ENCODE measurements at places on chromosomes 6 and 20.

GRCh38 chr6:83952830-83953229, 80.7 kb upstream of the MRAP2 start:
- DNase-seq: no peak

DNA sequence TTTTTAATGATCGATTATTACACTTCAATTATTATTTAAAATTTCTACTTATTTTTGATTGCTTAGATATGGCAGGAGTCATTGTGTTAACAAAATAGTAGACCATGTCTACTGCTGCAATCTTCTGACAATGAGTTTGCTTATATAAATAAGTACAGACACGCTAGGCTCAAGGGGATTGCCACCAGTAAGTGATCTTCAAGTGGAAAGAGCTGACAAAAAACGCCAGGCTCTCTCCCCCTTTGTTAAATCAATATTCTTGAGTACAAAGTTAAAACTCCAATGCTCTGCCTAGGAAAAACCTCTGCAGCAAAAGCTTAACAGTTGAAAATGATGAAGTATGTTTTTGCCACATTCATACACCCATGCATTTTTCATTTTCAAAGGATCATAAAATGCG, 738.1 kb downstream of the HDGFL1 start:
- DNase-seq: no peak

- no peak for DNase-seq
These were observed 243.9 kb downstream of the DLL1 start for GRCh38 chr6:170046791-170047626.

GRCh38 chr6:159979136-159979874, 10.4 kb downstream of the IGF2R start:
- DNase-seq: peak; percentile 72

GRCh38 chr20:37387519-37388269, 41.8 kb downstream of the SRC start:
- no peak for DNase-seq

DNA sequence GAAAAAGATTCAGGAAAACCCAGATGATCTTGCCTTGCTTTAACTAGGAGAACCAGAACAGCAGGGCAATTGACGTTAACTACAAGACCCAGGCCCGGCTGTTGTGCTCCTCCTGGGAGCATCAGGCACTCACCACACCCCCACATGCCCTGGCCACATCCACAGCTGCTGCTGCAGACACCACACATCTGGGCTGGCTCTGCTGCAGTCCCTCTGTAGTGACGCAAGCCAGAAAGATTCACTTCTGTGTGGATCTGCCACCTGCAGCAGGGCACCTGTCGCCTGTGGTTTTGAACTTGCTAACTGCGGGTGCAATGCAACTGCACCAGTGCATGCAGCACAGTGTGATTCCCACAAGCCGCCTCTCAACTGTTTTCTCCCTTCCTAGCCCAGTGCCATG, 228.8 kb downstream of the SYNDIG1 start:
- no peak for DNase-seq

DNA sequence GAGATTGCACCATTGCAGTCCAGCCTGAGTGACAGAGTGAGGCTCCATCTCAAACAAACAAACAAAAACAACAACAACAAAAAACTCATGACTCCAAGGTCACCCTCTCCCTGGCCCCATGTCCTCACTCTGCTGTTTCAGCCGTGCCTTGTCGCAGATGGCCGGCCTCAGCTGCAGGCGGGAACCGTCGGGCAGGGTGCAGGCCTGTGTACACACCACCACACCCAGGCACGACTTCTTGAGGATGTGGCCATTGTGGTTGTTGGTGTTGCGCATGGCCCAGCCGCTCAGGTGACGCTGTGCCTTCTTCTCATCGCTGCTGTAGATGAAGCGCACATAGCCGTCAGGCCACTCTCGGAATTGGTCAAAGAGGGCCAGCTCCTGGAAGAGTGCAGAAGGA, 4.8 kb downstream of the GCM2 start:
- no peak for DNase-seq

GRCh38 chr6:89941763-89942497, 47.7 kb downstream of the GJA10 start:
- no peak for DNase-seq

DNA sequence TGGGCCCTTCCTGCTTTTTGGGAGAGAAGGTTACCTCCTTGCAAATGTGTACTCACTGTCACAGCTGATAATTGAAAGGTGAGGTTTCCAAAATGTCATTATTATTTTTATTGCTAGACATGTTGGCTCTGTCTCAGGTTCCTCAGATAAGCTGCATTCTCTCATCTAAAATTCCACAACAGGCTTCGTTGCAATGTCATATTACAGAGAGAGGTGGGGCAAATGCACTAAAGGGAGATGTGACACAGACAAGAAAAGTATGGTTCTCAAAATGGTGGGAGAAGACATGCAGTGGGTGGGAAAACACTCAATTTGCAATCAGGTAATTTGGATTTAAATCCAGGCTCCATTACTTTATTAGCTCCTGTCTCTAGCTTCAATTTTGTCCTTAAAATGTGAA, 256.4 kb upstream of the POU3F2 start:
- DNase-seq: no peak

DNA sequence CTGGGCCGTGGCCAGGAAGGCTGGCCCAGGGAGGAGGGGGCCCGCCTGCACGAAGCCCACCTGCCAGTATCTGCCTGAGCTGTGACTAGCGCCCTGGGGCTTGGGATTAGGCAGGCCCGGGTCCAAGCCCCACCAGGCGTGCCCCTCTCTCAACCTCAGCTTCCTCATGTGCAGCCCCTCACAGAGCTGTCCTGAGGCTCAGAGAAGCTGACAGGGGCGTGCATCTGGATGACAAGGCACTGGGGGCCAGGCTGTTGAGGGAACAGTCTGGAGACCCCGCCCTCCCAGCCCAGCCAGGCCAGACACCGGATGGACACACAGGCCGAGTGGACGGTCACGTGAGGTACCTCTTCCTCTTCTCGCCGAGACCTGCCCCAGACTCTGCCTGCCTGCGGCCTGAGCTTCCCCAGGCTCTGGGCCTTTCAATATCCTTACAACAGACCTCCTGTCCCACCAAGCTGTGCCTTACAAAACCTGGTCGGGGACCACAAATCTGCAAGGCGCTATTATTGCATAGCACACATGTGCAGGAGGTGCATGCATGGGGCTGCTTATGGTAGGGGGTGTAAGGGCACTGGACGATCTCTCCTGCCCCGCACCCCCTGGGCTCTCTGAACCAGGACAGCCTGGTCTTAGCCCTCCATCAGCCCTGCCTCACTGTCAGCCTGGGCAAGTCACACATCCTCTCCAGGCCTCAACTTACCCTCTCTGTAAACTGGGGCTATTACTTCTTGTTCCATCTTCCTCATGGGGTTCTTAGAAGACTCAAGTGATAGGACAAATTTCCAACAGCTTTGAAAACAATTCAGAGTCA, 20.0 kb downstream of the NOL4L start:
- peak; percentile 46 for DNase-seq
